ENCODE measurements at places on chromosomes 2 and 18.

DNA sequence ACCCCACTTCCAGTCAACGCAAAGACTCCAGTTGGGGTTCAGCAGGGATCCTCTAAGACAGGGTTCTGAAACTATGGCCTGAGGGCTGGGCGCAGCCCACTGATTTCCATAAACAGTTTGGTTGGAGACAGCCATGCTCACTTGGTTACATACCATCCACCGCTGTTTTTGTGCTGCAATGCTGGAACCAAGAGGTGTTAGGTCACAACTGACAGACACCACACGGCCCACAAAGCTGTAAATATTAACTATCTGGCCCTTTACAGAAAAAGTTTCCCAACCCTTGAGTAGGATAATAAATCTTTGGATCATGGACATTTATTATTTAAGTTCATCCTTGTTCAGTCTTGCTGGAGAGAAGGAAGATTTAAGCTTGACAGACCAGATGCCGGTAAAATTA is 8.4 kb upstream of the CD226 start:
- DNase-seq, result no peak

DNA sequence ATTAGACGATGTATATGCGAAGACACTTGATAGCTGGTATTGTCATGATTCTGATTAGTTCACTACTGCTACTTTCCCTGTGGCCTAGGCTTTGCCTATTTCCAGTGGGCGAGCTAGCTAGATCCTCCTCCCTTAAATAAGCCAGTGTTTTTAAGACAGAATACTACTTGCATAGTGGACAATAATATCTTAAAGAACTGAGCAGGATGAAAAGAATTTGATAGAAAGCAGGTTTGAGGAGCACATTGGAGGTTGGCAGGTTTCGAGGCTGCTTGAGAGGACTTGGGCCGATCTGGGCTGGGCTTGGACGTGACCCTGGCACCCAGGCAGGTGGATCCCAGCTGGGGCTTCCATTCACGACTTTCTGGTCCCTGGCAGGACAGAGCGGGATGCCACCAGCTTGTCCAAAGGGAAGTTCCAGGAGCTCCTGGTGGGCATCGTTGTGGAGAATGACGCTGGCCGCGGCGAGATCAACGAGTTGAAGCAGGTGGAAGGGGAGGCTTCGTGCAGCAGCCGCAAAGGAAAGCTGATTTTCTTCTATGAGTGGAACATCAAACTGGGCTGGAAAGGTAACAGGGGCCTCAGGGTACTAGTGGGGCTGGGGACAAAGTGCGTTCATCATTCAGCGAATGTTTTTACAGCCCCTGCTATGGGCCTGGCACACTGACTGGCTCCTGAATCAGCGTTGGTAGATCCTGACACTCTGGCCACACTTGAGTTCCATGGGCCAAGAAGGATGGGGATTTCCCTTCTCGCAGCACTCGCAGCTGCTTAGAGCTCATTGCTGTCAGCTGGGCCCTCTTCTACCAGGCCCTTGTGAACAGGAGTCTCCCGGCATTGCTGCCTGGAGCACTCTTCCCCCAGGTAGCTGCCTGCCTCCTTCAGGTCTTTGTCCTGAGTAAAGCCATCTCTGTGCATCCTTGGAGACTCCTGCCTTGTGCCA is 16.9 kb downstream of the C2orf74 start:
- DNase-seq, result no peak

DNA sequence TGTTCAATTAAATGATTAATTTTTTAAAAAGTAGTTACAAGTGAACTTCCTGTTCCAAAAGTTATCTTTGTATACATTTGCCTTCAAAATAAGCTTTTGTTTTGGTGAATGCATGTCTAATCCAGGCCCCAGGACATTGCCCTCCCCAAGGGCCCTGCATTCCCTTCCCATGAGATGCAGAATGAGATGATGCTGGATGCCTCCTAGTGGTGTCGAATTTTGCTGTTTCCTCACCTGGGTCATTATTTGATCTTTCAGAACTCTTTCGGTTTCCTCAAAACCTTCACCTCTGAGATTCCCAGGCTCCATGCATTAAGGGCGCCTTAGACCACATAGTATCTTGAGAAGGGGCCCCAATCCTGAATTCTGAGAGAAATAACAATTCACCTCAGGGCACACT is 728.8 kb downstream of the CNTNAP5 start:
- DNase-seq, result no peak

GRCh38 chr2:131048641-131049040 is 44.6 kb downstream of the FAM168B start:
- DNase-seq, result no peak

- no peak for DNase-seq
Measured at GRCh38 chr2:118062048-118062447, 26.2 kb upstream of the INSIG2 start.

DNA sequence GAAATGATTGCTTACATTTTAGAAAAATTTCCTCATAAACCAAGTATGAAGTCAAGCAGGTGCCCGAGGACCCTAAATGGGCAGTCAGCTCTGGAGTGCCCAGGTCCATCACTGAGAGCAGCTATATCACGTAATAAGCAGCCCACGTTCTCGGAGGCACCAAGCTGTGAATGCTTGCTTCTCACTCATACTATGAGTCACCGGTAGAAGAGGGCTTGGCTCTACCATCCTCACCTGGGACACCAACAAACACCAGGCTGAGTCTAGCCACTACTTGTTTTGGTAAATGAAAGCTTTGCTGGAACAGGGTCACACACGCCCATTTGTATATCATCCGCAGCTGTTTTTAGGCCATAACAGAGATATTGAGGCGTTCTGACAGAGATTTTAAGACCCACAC is 207.5 kb downstream of the SEPTIN10 start:
- no peak for DNase-seq

- DNase-seq, result no peak
Measured at GRCh38 chr2:27175330-27175729, 26.5 kb downstream of the TCF23 start.

GRCh38 chr2:9004338-9005204 is 1.1 kb upstream of the MBOAT2 start:
- DNase-seq, result no peak

- DNase-seq, result no peak
Measured at GRCh38 chr2:121790276-121790956, 35.0 kb downstream of the TSN start.

GRCh38 chr18:78587096-78587495 is 392.5 kb upstream of the SALL3 start:
- DNase-seq, result no peak

- DNase-seq, result no peak
Measured at GRCh38 chr2:197986977-197987376, 182.6 kb downstream of the PLCL1 start.

DNA sequence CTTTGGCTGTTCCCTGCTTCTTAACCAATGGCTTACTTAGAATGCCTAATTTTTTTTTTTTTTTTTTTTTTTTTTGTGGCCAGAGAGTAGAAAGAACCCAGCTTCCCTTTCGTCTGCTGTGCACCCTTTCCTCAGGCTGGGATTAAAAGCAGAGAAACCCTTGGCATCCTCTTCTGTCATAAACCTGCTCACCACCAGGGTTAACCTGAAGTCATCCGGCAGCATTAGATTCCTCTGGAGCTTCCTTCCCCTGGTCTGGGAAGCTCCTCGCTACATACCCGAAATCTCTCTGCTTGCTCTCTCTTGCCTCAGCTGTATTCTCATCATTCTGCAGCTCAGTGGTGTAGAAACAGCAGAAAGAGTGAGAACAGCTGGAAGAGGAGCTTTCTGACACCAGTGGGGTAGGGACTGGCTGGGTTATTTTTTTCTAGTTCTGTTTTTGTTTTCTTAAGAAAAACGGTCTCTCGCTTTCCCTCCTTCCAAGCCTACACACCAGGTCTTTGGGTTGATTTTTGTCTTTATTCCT is 339.0 kb upstream of the MEIS1 start:
- DNase-seq, result no peak

GRCh38 chr2:170829036-170829435 is 12.3 kb downstream of the GAD1 start:
- no peak for DNase-seq

- DNase-seq, result no peak
Measured at GRCh38 chr2:231810905-231811304, 24.7 kb downstream of the COPS7B start.

DNA sequence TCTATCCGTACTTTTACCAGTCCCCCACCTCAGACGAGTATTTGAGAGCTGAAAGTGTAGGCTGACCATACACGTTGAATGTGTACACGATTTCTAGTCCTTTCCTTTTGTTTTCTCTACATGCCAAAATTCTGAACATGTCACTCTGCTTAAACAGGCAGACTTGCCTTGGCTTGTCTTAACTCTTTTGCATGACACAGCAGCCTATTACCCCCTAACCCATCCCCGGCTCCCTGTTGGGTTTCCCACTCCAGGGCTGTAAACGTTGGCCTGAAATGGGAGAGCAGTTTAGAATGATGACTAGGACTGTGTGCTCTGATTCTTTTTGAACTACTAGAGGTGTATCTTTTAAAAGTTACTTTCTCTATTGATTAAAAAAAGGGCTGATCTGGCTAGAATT is 19.1 kb downstream of the MTCL1 start:
- DNase-seq, result no peak

DNA sequence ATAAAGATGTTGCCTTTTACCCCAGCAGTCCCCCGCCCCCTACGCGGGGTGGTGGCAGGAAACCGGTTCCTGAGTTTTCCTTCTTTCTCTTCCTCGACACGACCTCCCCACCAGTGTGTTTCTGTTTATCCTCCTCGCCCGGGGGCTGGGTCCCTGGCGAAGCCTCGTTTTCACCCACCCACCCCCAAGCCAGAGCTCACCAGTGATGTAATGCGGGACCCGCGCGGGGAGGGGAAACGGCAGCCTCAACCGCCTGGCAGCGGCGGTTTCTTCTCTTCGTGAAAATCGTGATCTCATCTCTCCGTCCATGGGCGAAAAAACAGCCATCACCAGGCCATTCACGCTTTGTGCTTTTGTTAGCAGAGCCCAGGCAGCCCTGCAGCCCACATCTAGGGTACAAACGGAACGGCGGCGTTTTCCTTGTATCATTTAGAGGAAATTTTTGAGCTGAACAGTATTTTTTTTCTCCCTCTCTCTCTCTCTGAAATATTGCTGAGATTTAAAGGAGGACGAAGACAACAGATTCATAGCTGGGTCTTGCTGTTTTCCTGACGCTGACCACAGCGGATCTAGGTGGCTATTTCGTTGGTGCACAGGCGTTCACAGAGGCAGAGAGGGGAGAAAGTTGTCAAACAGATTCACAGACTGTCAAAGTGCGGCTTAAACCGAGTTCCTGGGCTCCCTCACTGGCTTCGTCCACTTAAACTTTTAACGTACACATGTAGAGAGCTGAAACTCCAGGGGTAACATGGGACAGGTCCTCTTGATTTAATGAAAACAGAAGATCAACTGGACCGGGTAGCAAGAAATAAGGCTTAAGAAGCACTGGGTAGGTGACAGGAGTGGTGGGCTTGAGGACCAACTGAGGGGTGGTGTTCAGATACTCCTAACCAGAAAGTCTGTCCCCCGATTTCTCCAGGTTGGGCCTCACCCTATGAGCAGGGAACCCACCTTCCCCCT is 21.9 kb upstream of the PAX3 start:
- no peak for DNase-seq

Measured in stimulated activated CD8-positive, alpha-beta memory T cell treated with anti-CD3 and anti-CD28 coated beads, Interleukin-4, amount 100 ng/mL, for 1 hour (primary cell).